Activated T-cell treated with anti-CD3 and anti-CD28 coated beads, Interleukin-2, amount 50 U/mL, for 72 hours (primary cell): ENCODE measurements at places on chromosomes 2 and 18. TPM values are rescaled to one million over a fixed set of nuclear protein-coding genes. Genes with fewer than 3 reads are reported as not detected.

ITPRIPL1 gene
- 28.0 TPM for total RNA-seq

- DNase-seq, result no peak
Observed at GRCh38 chr2:113268621-113269360, 9.9 kb downstream of the PAX8 start.

DNA sequence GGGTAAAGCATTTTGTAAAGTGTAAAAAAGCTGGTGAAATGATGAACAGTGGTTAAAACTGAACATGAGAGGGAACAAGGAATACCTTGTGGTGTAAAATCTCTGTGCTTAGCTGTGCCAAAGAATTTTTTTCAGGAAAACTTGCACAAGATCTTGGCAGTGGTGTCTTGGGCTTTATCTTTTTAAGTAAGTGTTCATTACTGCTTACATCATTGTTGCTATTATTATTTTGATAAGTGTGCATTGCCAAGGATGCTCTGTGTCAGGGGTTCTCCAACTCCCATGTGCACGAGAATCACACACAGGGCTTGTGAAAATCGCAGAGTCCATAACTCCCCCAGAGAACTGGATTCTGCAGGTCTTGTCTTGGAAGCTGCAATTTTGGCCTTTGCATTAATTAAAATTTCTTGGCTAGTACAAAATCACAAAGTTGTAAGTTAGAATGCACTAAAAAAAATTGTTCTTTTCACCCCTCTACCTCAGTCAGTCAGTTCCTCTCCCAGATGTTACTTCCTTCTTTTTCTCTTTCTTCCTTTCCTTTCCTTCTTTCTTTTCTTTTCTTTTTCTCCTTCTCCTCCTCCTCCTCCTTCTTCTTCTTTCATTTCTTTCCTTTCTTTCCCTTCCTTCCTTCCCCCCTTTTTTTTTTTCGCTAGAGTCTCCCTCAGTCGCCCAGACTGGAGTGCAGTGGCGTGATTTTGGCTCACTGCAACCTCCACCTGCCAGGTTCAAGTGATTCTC is 37.8 kb downstream of the GATA6 start:
- no peak for DNase-seq

IL1R2 gene
- 8.2 TPM for total RNA-seq

- no peak for DNase-seq
Observed at GRCh38 chr2:75602724-75603342, 42.1 kb upstream of the EVA1A start.

ZNF142 gene
- total RNA-seq, result 46.6 TPM

FIGN gene
- total RNA-seq, result not detected

CARF gene
- total RNA-seq, result 13.8 TPM
